ENCODE measurements at places on chromosomes 12 and 14.

DNA sequence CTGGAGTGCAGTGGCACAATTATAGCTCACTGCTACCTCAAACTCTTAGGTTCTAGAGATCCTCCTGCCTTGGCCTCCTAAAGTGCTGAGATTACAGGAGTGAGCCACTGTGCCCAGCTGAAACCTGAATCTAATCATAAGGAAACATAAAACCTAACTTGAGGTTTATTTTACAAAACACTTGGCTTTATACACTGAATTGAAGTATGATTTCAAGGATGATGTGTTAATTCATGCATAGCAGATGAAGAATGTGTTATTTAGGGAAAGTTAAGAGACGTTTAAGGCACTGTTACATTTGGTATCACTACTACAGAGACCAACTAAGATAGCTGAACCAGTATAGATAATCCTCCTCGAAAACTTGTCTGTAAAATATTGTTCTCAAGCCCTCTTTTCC, 6.4 kb downstream of the DICER1 start:
- DNase-seq = no peak

- no peak for DNase-seq
Measured at GRCh38 chr12:106137530-106138356, 1.0 kb downstream of the NUAK1 start.

DNA sequence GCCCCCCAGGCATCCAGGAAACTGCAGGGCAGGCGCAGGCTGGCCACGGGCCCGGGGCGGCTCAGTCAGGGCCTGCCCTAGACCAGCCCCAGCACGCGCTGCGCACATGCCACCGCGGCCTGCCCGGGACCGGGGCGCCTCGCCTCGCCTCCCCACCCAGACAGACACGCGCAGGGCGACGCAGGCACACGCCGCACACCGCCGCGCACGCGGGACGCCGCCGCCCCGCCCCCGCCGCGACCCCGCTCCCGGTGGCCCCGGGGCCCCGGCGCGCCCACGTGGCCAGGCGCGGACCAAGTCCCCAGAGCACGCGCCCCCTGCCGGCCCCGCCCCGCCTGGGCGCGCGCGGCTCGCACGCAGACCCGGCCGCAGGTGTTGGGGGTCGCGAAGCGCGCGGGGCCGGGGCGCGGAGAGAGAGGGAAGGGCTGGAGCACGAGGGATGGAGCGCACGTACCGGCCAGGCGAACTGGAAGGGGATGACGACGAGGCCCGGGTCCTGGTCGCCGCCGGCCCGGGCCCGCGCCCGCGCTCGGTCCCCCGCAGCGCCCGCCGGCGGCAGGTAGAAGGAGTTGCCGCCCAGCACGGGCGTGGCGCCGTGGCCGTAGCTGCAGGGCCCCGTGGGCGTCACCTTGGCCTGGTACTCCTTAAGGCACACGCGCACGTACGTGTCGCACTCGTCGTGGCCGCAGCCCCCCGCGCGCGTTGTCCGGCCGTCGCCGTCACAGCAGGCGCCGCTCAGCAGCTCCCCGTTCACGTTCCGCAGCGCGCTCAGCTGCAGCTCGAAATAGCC, 1.1 kb downstream of the JAG2 start:
- no peak for DNase-seq

GRCh38 chr14:60381909-60382308, 104.0 kb downstream of the C14orf39 start:
- DNase-seq = no peak

- DNase-seq = no peak
Measured at GRCh38 chr12:6941267-6941666, 2.3 kb upstream of the RNU7-1 start.

GRCh38 chr14:95770777-95771176, 56.9 kb upstream of the TCL1A start:
- DNase-seq = no peak

DNA sequence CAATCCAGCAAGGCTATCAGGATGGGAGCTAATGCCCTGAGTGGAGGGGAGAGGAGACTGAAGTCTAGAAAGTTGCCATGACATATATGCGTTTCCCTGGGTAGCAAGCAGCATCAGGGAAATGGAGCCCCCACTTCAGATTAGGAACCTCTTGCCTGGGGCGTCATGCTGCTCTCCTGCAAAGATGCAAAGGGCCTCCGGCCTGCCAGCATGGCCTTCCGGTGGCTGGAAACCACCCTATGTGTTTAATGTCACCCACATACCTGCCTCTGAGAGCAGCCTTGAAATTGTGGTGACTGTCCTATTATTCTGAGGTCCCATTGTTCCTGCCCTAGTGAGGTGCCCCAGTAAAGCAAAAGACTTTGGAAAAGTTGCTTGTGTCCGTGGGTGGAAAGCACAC, 10.0 kb upstream of the IFI27L2 start:
- DNase-seq = no peak

- no peak for DNase-seq
Measured at GRCh38 chr12:112046003-112046402, 32.8 kb downstream of the ERP29 start.

- DNase-seq = no peak
Measured at GRCh38 chr14:61213920-61214319, 67.2 kb downstream of the TMEM30B start.

- no peak for DNase-seq
Measured at GRCh38 chr12:93085383-93086287, 156.5 kb upstream of the EEA1 start.

DNA sequence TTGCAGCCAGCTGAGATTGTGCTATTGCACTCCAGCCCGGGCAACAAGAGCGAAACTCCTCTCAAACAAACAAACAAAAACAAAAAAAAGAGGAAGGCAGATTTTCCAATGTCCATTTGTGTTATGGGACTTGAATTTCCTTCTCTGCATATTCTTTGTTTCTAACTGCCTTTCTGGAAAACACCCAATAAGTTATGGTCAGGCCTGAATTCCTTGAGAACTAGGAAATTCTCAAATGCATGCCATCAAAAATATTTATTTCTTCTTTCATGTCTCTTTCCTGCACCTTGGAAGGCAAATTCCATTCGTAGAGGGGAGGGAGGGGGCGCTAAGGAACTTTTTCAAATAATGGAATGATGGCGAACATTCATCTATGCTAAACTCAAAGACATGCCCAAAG, 117.6 kb upstream of the TMCC3 start:
- no peak for DNase-seq

DNA sequence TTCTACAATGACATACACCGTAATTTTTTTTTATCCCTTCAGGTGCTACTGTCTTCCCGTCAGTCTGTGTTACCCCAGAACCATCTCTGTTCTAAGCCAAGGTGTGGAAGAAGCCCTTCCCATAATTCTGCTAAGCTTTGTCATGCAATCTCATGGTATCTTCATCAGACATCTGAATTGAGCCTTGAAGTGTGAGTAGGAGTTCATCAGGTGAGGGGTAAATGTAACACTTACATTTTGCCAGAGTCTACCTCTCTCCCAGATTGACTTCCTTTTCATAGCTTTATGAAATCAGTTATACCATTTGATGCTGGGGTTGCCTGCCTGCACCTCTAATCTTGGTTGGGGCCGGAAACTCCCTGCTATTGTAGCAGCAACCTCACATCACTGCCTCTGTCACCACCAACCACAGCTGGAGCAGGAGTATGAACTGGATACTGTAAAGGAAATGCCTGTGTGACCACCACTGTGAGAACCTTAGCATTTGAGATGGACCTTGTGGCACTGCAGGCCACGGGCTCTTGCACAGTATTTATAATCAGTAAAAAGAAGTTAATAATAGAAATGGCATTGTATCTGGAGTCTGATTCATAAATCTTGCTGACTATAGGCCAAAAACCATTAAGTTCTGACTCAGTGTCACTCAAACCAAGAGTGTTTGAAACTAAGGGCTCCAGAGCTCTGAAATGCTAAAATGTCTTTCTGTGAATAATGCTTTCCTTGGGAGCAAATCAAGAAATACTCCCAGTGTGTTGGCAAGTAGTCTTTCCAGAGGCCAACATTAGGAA, 58.7 kb upstream of the STK38L start:
- no peak for DNase-seq

DNA sequence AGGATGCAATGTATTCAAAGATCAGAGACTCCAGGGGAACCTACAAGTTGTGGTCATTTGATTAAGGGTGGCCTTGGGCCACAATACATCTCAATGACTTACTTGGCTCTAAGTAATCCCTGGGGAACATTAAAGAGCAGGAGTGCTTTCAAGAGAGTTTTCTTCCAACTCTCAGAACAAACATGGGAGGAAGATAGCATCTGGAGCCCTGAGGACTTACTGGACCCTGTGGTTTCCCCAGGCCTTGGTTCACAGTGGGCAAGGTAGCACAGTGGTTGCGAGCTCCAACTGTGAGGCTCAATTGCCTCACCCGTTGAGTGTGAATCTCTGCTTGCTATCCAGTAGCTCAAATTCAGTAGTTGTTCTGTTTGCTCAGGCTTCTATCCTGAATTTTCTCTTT, 32.4 kb downstream of the STXBP6 start:
- DNase-seq = no peak

GRCh38 chr14:99875421-99875820, 82.2 kb downstream of the EML1 start:
- DNase-seq = no peak

GRCh38 chr14:23478109-23478759, 8.7 kb downstream of the NGDN start:
- no peak for DNase-seq

DNA sequence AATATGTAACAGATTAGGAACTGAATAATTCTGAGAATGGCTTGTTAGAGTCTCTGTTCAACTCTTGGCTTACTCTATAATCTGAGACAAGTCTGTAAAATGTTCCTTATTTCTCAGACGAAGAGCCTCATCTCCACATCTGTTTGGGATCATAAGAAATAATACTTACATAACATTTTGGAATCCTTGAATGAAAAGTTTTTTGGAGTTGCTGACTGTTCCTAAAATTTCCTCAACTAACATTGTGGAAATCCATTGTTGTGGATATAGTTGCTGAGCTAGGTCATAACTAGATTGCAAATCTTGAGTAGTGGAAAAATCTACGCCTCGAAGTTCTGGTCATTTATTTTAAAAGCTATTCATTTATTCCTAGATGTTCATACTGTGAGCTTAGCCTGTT, 402.9 kb downstream of the ZFP36L1 start:
- DNase-seq = no peak

- DNase-seq = no peak
Measured at GRCh38 chr14:81252278-81252677, 31.5 kb upstream of the GTF2A1 start.

DNA sequence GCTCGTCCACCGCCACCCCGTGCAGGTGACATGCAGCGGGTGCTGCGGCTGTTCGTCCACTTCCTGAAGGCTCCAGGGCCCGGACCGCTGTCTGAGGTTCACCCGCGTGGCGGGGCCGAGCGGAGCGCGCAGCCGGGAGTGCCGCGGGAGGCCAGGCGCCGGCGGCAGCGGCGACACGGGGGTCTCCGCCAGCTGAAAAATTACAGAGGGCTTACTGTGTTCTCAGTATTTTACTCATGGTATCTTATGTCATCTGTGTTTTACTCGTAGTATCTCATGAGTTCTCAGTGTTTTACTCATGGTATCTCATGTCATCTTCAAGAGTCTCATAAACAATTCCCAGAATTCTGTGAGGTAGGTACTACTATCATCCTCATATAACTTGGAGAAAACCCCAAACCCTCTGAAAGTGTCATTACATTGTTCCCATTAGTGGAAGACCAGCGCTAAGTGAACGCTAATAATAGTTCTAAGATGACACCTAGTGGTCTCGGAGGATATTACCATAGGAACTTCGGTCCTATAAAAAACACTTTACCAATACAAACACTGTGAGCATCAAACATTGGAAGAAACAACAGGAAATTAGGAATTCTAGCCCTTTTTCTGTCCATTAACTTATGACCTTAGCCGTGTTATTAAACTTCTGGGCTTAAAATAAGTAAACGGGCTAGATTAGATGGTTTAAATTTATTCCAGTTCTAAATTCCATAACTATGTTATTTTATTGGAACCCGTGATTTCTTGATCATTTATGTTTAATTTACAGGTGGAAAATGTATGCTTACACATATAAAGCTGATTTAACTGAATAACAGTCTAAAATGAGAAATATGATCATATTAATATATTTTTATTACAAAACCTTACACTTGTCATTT, 32.4 kb downstream of the AK7 start:
- no peak for DNase-seq

DNA sequence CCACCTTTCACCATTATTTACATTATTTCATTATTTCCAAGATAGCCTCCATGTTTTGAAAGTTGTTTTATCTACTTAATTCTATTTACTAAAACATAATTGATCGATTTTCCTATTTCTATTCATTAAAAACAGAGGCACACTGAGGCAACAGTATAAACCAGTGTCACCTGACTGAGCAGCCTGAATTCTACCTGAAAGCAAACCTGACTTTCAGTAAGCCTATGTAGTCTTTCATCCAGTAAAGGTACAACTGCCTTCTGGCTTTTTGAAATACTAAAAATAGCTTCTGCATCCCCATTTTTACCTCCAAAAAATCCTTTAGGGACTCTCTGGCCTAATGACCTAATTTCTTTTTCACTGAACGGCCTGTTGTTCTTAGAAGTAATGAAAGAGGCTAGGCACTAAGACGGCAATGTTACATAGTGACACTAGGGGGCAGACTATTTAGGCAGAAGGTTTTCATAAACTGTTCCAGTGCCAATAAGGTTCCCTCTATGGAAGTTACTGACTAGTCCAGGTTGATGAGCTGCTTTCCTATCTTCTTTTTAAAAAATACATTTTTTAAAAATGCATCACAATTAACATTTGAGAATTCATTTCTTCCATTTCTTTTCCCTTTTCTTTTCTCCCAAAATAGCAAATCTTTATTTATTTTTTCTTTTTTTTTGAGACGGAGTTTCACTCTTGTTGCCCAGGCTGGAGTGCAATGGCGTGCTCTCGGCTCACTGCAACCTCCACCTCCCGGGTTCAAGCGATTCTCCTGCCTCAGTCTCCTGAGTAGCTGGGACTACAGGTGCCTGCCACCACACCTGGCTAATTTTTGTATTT, 17.5 kb downstream of the ANAPC5 start:
- DNase-seq = no peak

- DNase-seq = no peak
Measured at GRCh38 chr14:93116676-93117200, 1.0 kb upstream of the ITPK1 start.

GRCh38 chr14:35020713-35021112, 25.4 kb upstream of the FAM177A1 start:
- no peak for DNase-seq

DNA sequence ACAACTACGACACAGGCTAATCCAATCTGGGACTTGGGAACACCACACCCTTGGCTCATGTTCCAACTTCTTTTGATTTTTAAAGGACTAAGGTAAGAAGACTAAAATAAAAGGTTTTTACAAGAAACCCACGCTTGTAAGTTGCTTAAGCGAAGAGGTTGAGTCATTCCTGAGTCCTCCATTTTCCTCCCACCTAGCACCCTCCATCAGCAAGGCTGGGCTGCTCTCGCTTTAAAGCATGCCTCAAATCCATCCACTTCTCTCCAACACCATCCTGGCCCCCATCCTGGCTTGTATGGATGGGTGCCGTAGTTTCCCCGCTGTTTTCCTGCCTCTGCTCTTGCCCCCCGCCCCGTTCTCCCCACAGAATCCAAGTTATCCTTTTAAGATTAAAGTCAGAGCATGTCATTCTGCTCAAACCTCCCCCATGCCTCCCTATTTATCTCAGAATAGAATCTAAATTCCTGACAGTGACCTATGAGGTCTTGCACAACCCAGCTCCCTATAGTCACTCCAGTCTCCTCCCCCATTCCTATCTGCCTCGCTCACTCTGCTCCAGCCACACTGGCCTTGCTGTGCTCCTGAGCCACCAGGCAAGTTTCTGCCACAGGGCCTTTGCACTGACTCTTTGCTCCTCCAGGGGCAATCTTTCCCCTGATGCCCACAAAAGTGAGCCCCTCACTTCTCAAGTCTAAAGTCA, 34.5 kb downstream of the SCARB1 start:
- peak; percentile 53 for DNase-seq

GRCh38 chr14:24881116-24881893, 168.6 kb downstream of the STXBP6 start:
- DNase-seq = no peak

Data from 8988T (cell line).